Stimulated activated CD8-positive, alpha-beta memory T cell treated with anti-CD3 and anti-CD28 coated beads, Interleukin-2, amount 100 ng/mL, for 48 hours (primary cell): ENCODE measurements at places on chromosomes 11 and 22.

DNA sequence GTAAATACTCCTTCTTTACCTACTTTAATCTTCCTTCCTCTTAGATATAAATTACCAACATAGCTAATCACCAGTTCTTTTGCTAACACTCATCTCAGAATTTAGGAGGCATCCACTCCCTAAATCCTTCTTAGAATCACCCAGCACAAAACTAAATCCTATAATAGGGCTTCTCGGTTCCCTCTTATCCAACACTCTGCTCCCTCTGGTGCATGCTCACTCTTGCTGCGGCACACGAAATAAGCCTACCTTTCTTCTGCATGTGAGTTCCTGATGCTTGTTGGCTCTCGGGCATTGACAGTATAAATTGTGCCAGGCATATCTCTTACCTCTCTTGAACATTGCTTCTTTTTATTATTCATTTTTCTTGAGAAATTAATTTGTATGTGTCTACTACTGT lies 61.0 kb downstream of the OR5AK2 start:
- DNase-seq: no peak

DNA sequence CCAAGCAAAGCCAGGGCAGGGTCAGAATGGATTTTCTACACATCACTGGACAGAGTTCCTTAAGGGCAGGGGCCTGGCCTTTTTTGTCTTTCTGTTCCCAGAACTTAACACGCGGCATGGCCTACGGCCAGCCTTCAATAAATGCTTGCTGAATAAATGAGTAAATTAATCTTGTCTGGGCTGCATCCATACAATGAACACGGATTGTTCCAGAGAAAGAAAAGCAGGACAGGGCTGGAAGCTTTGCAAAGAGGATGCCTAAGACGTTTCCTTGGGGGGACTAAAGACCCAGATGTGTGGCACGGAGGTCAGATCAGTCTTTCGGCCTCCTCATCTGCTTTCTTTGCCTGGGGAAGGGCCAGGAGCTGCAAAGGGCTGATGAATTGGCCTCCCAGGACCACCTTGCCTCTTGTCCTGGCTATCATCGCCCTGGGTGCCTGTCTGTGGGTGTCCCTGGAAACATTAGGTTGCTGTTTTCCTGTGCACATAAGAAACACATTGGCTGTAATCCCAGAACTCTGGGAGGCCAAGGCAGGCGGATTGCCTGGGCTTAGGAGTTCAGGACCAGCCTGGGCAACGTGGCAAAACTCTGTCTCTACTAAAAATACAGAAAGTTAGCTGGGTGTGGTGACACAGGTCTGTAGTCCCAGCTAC lies 20.8 kb upstream of the RFPL3 start:
- no peak for DNase-seq

- no peak for DNase-seq
Measured at GRCh38 chr22:20384865-20385264, 9.1 kb upstream of the ZNF74 start.

DNA sequence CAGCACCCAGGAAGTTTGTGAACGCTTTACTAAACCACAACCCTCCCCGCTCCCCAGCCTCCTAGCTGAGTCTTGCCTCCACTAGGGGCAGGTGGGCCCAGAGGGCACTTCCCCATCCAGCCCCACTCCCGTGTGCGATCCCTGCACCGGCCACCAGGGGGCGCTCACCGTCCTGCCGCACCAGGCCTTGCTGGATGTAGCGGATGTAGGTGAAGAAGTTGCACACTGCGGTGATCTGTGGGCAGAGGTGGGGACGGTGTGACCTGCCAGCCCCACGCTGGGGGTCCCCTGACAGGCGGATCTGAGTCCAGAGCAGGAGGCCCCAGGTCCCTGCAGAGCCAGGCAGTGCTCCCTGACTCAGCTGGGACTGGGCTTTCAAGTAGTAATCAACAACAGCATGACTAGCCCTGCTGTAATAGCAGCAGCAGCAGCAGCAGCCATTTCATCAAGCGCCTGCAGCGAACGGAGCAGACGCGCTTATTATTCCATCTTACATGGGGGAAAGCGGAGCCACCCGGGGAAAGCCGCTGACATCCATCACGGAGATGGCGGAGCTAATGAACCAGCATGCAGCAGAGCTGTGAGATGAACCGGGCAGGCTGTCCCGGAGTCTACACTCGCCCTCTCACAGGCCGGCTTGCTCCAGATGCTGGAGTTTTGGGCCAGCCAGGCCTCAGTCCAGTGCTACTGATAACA lies 7.9 kb upstream of the FADS3 start:
- DNase-seq: peak; percentile 84

DNA sequence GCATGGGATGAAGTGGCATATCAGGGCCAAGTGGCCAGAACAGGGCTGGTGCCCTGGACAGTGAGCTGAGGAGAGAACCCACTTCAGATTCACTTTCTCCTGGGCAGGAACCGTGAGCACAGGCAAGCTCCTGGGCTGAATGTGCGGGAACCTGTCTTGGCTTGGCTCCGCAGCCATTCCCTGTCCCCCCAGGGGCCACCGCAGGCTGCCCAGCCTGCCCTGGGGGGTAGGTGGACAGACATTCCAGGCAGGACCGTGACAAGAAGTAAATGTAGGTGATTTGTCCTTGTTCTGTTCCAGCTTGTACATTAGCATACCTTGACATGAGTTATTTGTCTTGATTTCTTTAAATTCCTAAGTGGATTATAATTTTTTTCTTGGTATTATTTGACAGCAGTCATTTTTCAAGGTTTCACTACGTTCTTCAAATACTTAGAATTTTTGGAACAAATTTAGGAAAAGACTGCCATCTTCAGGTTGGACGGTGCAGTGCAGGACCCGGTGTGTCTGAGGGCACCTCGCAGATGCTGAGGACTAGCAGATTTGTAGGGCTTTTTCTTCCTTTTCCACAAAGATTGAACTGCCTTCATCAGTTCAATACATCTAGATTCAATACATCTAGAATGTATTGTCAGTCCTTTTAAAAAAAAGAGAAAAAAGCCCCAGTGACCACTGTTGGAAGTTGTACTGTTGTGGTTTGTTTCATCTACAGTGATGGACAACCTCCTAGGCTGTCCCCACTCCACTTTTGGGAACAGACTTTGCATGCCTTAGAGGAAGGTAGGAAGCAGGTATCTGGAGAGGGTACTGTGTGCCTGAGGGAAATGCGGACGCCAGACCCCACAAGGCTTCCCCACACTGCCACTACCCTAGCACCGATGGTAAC lies 115.1 kb upstream of the RASSF10 start:
- DNase-seq: peak; percentile 10

DNA sequence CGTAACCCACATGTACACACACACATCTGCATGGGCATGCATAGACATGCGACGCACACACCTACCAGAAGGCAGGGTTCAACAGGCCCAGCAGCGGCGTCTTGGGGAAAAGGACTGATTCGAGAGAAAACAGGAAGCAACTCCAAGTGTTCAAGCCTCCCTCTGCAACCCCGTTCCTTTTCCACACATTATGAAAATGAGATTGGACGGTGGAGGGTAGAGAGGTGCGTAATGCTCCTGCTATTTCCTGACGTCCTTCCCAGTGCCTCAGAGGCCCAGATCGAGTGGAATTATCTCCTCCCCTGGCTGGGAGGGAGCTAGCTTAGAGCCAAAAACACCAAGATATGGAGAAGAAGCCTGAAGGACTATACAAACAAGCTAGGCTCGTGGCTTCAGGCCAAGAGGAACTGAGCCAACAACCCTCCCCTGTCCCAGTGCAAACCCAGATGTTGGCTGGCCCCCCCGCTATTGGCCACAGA lies 289.2 kb downstream of the MN1 start:
- no peak for DNase-seq

GRCh38 chr11:102983486-102983885 lies 28.0 kb upstream of the MMP13 start:
- DNase-seq: no peak

- DNase-seq: no peak
Measured at GRCh38 chr22:44180706-44181032, at the start of gene PARVG. TSS of gene PARVG (plus strand) at chr22:44180925. CDS start at chr22:44183330, 2,405 bp downstream.

DNA sequence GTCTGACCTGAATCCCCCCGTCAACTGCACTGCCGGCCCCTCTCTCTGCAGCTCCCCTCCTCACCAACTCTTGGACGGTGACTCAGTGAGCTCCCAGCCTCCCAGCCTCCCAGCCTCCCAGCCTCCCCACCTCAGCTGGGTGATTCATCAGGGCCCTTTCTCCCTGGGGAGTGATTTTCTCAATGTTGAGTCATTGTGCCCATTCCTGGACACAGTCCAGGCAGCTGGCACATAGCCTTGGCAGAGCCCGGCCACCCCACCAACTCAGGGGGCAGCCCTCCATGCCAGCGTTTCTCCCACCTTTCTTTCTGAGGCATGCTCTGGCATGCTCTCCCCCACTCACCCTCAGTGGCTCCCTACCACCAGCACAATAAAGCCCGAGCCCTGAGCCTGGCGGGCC lies 30.7 kb downstream of the PDE2A start:
- DNase-seq: no peak

DNA sequence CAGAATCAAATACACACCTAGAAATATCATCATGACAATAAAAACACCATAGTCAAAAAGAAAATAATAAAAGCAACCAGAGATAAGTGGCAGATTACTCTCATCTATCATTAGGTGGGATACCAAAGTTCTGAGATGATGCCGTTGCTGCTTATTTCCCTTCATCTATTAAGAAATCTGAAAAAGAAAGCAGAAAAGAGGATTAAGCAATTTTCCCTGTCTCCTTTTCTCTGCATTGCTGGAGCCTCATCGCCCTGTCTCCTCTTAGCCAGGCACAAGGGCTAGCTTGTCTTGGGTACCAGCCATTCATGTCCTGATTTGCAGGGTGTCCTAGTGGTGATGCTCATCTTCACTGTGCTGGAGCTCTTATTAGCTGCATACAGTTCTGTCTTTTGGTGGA lies 3.9 kb upstream of the MS4A14 start:
- DNase-seq: no peak

DNA sequence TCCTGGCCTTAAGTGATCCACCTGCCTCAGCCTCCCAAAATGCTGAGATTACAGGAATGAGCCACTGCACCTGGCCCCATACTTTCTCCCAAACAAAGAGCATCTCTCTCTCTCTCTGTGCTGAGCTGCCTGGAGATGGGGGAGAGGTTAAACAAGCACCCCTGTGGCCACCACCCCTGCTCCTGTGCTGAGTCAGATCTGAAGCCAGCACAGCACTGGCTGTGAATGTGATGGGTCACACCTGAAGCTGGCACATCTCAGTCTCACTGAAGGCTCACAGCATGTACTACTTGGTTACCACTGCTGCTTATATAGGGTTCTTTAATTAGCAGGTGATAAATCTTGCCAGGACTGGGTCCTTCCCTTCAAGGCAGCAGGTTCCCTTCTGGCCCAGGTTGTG lies 10.8 kb upstream of the WEE1 start:
- DNase-seq: no peak

- DNase-seq: no peak
Measured at GRCh38 chr11:85845124-85845631, 10.0 kb upstream of the CCDC83 start.

DNA sequence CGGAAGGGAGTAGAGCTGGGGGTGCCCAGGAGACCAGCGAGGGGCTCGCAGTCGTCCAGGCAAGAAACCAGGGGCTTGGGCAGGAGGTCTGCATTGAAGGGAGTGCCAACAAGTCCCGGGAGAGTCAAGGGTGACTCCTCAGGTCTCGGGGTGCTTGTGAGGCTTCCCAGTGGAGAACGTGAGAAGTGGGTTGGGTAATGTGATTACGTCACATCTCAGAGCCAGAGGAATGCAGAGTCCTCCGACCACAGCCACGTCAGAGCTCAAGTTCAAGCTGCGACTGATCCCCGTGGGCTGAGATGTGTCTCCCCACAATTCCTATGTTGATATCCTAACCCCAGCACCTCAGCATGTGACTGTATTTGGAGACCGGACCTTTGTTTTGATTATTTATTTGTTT lies 89.7 kb upstream of the SHANK2 start:
- no peak for DNase-seq

GRCh38 chr11:119687373-119688046 lies 41.5 kb downstream of the NECTIN1 start:
- DNase-seq: no peak

DNA sequence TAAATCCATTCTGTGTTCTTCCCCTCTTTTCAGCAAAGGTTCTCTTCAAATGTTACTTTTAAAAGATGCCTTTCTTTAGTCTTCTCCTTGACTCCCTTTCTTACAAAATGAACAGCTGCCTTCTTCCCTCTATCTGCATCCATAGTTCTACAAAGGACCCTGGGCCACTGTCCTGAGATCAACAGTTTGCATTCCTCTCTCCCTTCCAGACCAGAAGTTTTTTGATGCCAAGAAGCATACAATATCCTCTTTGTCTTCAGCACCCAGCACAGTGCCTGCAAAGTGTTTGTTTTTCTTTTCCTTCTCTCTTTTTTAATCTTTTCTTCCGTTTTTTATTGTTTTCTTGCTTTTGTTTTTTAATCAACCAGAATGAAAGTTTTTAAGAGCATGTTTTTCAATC lies 183.5 kb upstream of the SNX19 start:
- DNase-seq: no peak

DNA sequence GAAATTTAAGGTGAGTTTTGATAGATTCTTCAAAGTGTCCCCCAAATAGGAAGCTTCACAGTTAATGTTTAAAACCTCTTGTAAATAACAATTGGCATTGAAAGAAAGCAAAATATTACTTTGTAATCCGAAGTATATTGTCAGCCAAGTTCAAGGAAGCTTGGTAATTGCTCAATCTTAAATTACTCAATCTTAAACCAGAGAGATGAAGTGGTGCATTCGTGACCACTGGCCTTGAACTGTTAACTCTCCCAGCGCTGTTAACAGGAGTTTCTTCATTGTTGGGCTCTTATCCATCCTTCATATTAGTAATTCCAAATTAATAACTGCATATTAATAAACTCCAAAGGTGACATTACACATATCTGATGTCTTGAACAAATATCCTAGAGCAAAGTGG lies 20.6 kb upstream of the FDX1 start:
- DNase-seq: no peak

DNA sequence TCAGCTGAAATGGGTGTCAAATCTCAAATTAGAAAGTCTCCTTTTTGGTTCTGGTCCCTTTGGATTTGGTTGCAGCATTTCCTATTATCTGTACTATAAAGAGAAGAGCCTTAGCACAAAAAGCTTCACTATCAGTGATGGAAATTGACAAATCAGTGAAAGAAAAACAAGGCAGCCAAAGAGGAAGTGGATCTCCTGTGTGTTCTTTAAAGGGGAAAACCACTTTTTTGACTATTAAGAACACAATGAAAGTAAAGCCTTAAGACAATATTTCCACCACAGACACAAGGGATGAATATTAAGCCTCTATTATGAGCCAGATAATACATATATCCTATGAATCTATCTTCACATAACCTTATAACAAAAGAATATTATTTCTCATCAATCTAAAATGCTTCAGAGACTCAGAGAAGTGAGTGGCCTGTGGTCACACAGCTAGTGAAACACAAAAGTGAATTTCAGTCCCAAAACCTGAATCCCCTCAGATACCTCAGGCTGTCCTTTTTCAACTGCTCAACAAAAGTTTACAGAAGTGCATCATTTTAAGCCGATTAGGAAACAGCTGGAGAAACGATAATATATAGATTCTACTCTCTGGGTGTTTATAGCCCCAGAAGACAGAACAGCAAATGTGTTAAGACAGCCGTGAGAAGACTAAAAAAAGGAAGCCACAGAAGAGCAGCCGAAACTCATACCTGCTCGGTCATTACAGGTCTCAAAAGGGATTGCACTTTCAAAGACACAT lies 24.4 kb upstream of the FSHB start:
- no peak for DNase-seq
